ENCODE measurements at places on chromosomes 7 and 10.

- no peak for DNase-seq
These were observed 162.2 kb downstream of the MYOF start for GRCh38 chr10:93319896-93320295.

GRCh38 chr7:54940748-54941147 is 78.1 kb upstream of the EGFR start:
- no peak for DNase-seq

GRCh38 chr7:95718577-95719410 is 53.6 kb upstream of the DYNC1I1 start:
- no peak for DNase-seq

GRCh38 chr7:2567679-2568278 is 9.0 kb downstream of the IQCE start:
- no peak for DNase-seq

DNA sequence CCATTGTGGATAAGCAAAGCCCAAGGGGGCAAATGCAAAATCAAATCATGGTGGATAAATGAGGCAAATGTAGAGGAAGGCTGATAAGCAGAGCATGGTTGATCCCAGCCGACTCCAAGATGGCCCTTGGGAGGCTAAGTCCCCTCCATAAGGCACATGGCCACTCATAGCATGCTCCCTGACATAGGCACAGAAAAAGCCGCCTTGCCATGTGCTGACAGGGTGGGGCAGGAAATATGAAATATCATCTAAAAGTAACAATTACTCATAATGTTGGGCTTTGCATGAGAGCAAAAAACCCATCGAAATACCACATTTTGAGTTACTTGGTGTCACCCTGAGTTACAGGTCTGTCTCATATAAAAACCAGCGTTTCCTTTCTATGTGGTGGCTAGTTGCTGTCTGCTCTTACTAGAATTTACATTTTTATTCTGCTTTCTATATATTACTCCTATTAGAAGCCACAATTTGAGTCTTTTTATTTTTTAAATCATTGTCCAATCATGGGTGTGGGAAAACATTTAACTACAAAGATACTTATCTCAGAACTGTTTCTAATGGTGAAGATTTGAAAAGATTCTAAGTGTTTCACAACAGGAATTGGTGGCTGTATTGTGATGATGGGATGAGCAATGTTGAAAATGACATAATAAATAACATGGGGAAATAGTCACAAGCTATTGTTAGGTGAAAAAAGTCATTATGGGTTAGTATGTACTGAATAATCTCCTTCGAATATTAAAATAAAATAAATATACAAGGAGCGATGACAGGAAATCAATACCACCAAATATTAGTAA is 102.7 kb downstream of the CUBN start:
- no peak for DNase-seq

DNA sequence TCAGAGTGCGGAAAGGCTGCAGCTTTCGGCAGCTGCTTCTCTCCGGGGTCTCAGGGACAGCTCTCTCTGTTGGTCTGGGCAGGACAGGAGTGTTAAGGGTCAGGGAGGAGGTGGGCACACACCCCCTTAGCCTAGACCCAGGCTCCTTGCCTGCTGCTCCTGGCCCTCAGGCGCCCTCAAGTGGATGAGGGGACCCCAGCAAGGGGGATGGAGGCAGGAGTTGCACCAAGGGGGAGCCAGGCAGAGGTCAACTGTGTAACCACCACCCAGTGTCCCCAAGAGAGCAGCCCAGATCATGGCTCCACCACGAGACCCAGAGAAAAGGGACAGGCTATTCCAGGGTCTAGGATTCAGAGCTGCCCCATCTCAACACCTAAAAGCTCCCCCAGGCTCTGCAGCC is 26.9 kb downstream of the SPOCK2 start:
- no peak for DNase-seq

GRCh38 chr7:155837126-155837479 is 24.8 kb upstream of the SHH start:
- DNase-seq: no peak

DNA sequence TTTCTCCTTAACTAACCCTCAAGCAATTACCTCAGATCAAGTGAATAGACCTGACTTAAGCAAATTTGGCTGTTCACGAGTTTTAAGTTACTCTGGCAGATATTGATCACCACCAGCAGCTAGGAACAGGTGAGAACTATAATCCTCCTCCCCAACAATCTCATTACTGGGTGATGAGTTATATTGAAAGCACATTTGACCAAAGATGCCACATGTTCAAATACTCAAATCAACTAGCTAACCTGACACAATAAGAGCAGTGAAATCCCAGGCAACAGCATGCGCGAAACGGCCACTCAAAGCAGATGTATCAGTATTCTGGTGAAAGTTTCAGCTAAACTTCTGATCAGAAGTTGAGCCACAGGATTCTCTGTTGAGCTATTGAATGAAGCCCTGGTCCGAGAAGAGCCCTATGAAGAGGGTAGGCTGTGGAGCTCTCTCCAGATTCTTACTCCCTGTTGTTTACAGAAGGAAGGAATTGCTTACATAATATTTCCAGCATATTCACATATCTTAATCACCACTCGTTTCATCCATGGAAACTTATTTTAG is 52.6 kb downstream of the CAV1 start:
- DNase-seq: no peak

- no peak for DNase-seq
These were observed 283.3 kb downstream of the FRMD4A start for GRCh38 chr10:14047431-14047830.

GRCh38 chr10:26743091-26743490 is 45.6 kb downstream of the PDSS1 start:
- no peak for DNase-seq

GRCh38 chr7:106952658-106953231 is 87.7 kb downstream of the PIK3CG start:
- no peak for DNase-seq

GRCh38 chr10:43151371-43151770 is 13.1 kb downstream of the CSGALNACT2 start:
- DNase-seq: no peak

- DNase-seq: no peak
These were observed 84.0 kb upstream of the ELMO1 start for GRCh38 chr7:37532636-37533035.

- no peak for DNase-seq
These were observed 21.4 kb downstream of the VSTM4 start for GRCh38 chr10:49093922-49094321.

DNA sequence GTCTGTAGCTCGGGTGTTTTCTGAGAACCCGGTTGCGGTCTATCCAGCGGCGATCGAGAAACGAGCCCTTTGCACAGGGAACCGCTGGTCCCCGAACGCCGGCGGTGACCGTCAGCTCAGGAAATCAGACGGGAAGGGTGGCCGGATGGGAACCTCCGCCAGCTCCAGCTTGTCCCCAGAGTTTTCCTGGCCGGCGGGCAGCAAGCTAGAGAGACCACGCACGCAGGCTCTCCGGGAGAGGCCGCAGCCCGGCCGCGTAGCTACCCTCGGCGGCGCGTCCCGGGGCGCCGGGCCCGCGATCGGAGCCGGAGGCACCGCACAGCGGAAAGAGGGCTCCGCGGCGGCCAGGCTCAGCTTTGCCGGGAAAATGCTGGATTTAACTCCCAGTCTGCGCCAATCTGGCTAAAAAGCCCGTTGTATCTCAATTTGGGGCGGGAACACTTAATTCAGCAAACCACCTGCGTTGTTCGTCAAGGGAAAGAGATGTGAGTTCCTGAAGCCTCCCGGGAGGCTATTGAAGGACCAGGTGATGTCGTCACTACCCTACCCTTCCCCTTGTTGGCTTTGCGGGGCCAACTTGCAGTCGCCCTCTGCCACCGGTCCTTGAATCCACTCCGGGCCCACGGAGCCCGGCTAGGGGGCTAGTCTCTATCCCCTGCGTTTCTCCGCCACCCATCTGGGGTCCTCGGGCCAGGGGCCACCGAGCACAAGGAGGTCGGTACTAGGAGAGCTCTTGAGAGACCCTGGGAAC is 859 bp upstream of the CH25H start:
- peak; percentile 28 for DNase-seq

DNA sequence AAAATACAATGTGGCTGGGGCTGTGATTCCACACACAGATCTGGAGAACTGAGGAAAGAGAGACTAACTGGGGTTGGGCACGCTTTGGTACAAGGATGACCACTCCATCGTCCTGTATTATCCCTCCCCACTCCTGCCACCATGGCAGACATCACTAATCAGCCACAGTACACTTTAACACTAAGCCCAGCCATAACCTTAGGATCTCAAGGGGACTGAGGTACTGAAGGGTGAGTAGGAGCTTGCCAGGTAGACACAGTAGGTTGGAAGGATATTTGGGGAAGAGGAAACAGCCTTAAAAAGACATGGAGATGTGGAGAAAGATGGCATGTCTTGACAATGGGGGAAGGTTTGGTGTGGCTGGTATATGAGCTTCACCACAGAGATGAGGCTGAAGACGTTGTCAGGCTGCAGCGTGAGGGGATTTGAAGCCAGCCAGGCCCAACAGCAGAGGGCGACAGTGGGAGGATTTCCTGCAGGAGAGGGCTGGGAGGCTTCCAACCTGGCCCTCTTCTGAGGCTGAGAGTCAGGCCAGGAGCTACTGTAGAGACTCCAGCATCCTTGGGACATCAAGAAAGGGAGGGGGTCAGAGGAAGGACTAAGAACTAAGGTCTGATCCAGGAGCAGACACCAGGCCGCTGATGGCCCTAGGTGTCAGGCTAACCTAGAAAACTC is 58.6 kb upstream of the COL13A1 start:
- DNase-seq: peak; percentile 37

- DNase-seq: no peak
These were observed 94.9 kb downstream of the CARD11 start for GRCh38 chr7:2948749-2949148.

DNA sequence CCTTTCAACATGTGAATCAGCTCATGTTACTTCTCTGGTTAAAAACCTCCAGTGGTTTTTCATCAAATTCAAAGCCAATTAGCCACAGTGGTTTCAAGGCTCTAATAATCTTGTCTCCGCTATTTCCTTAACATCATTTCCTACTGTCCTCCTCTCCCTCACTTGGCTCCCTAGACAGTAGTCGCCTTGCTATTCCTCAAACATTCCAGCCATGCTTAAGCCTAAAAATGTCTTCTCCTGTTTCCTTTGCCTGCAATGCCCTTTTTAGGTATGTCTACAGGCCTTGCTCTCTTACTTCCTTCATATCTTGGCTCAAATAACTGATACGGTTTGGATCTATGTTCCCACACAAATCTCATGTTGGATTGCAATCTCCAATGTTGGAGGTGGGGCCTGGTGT is 779.4 kb upstream of the LRRN3 start:
- no peak for DNase-seq

DNA sequence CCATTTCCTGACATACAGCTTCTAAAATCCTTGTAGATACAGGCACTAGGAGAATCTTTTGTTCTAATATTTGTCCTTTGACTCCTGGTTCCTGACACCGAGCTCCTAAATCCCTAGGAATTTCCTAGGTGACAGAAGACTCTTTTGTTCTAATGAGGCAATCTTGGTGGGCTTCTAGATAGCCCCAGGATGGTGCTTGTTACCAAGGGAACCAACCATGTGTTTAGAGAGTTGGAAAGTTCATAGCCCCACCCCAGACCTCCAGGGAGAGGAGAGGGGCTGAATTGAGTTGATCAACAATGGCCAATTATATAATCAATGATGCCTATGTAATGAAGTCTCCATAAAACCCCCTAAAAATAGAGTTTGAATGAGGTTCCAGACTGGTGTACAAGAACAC is 145.1 kb downstream of the JMJD1C start:
- DNase-seq: no peak

- no peak for DNase-seq
These were observed 11.5 kb upstream of the OGA start for GRCh38 chr10:101829561-101830315.

DNA sequence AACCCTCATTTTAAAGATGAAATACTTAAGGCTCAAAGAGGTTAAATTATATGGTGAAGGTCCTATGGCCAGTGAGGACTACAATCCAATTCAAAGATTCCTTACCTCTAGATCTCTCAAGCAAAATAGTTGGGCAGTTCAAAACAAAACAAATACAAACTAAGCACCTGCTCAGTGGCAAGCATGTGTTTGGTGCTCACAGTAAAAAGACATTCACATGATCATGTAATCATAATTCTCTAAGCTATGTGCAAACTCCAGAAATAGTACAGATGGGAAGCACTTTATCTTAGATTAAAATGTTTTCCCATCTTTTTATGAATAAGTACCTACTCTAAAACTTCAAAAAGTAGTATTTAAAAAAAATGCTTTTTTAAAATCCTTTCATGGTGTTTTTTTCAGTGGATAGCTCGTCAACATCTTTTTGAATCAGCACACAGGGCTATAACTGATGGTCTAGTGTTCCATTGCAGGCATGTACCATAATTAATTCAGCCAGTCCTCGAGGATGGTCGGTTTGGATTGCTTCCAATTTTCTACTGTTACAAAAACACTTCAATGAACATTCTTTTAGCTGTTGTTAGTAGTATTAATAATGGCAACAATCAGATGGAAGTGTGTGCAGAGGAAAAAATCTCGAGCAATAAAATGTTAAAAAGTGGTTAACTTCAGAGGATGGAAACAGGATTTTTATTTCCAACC is 58.4 kb downstream of the CHCHD3 start:
- no peak for DNase-seq

- DNase-seq: no peak
These were observed 56.4 kb upstream of the GNAI1 start for GRCh38 chr7:80078159-80078731.

GRCh38 chr10:44925224-44925623 is 14.1 kb downstream of the TMEM72 start:
- DNase-seq: peak; percentile 37

- DNase-seq: peak; percentile 17
These were observed 22.6 kb upstream of the CNPY1 start for GRCh38 chr7:155568842-155569494.

GRCh38 chr10:29157321-29157720 is 131.5 kb upstream of the LYZL1 start:
- DNase-seq: no peak

DNA sequence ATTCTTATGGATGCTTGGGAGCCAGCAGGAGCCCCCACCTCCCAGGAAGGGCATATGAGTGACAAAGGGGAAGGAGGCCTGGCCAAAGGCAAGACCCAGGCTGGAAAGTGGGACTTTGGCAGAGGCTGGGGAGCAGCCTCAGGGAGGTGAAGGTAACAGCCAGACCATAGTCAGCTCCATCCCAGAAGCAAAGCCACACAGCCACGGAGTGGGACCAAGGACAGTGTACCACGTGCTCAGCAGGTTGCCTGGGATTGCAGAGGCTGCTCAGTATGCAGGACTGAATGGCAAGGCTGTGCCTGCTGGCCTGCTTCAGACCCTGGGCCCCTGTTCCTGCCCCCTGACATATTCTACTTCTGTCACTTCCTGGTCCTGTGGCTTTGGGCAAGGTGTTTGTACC is 17.6 kb upstream of the GPR26 start:
- no peak for DNase-seq

GRCh38 chr7:144407266-144407931 is 3.9 kb upstream of the NOBOX start:
- no peak for DNase-seq

- DNase-seq: no peak
These were observed 310.6 kb upstream of the MGMT start for GRCh38 chr10:129156406-129156805.

- no peak for DNase-seq
These were observed 150.3 kb downstream of the RNF216 start for GRCh38 chr7:5631152-5631551.

GRCh38 chr10:43322769-43323168 is 48.7 kb upstream of the FXYD4 start:
- DNase-seq: peak; percentile 91
